ENCODE measurements at places on chromosomes 11 and 22. TPM values are rescaled to one million over a fixed set of nuclear protein-coding genes. Genes with fewer than 3 reads are reported as not detected.

- peaks cover 21% of the 10 kb centered on the region for H3K4me1 ChIP-seq
- H3K27ac ChIP-seq, result no peak overlapping the region
- DNase-seq, result no peak
- H3K36me3 ChIP-seq, result peaks cover under 1% of the 10 kb centered on the region
- H3K4me3 ChIP-seq, result no peak overlapping the region
Measured at GRCh38 chr11:473962-474785, 24.1 kb downstream of the PTDSS2 start.

- H3K27me3 ChIP-seq, result no peaks in the 10 kb centered on the region
- peaks cover 21% of the 10 kb centered on the region for H3K36me3 ChIP-seq
- DNase-seq, result no peak
- no peak overlapping the region for H3K4me3 ChIP-seq
- peaks cover 13% of the 10 kb centered on the region for H3K4me1 ChIP-seq
Measured at GRCh38 chr22:38126928-38127668, 16.6 kb upstream of the BAIAP2L2 start.

GRCh38 chr11:32015427-32015826, 75.4 kb upstream of the RCN1 start:
- DNase-seq, result no peak
- H3K4me1 ChIP-seq, result no peaks in the 10 kb centered on the region
- H3K27ac ChIP-seq, result no peak overlapping the region
- no peak overlapping the region for H3K4me3 ChIP-seq

ANKK1 gene
- total RNA-seq, result not detected

IL18 gene
- total RNA-seq, result 1.6 TPM

DNA sequence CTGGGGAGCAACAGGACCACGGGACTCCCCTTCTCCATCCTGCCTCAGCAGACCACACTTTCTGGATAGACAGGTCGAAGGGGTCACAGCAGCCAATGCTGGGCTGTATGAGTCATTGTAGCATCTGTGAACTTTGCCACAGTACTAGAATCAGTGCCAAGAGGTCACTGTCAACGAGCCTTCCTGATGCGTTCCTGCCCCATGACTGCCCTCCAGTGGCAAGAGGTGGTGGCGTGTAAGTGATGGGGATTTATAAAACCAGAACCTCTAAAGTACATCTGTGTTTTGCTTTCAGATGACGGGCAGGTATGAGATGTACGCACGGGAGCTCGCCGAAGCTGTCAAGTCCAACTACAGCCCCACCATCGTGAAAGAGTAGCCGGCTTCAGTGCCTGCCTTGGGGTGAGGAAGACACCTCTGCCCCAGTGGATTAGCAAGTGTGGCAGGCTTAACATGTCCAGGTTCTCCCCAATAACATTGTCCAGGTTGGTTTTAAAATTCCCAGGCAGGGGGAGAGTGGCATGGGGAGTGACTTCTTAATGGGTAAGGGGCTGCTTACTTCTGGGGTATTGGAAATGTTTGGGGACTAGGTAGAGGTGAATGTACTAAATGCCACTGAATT, 29.4 kb downstream of the GUCD1 start:
- H3K4me3 ChIP-seq, result no peak overlapping the region
- H3K27ac ChIP-seq, result peak overlapping the region; percentile 33
- no peaks in the 10 kb centered on the region for H3K36me3 ChIP-seq

DNA sequence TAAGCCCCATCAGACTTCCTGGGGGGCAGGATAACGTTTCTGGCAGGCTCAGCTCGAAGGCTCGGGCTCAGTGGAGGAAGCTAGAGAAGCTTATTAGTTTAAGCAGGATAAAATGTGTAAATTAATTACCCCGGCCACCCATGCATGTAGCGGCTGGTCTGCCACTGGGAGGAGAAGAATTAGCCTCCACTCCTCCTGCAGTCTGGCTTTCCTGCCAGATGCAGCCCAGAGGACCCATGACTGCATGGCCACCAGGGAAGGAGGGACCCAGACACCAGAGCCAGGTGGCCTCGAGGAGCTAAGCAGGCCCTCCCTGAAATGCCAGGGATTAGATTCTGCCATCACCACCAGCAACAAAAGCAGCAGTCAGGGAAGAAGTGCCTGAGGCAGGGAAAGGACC, 32.3 kb downstream of the TRIM29 start:
- H3K27ac ChIP-seq, result no peak overlapping the region
- H3K36me3 ChIP-seq, result no peaks in the 10 kb centered on the region
- H3K4me1 ChIP-seq, result no peaks in the 10 kb centered on the region
- DNase-seq, result no peak

- peaks cover 19% of the 10 kb centered on the region for H3K36me3 ChIP-seq
- H3K4me3 ChIP-seq, result no peak overlapping the region
- DNase-seq, result no peak
- H3K27ac ChIP-seq, result no peak overlapping the region
- H3K27me3 ChIP-seq, result peaks cover 15% of the 10 kb centered on the region
- H3K4me1 ChIP-seq, result no peaks in the 10 kb centered on the region
Measured at GRCh38 chr11:117781627-117782026, 15.4 kb downstream of the DSCAML1 start.

IFTAP gene
- 50.1 TPM for total RNA-seq

DNA sequence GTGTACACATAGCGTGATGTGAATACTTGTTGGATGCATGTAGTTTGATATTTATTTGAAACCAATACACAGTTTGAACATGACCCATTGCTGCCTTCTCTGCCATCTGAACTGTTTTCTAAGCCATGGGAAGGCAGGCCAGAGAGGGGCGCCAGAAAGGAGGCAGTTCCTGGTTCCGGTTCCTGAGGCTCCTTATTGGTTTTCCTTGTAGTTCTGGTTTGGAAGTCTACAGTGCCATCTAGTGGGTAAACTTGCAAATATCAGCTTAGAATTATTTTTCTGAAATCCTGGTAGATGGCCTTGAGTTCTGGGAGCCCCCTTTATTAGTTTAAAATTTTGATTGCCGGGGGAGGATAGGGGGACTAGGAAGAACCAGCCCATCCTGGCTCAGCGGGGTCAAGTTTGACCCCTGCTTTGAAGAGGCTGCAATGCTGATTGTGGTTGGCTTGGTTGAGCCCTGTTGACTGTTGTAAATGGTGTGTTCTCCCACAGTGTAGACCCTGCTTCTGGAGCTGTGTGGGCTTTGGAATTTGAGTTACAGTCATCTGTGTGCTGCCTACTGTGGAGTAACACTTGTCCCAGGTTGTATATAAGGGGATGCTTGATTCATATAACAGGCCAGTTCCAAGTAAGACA, 48.4 kb downstream of the GRAMD1B start:
- DNase-seq, result no peak
- H3K36me3 ChIP-seq, result peaks cover 6% of the 10 kb centered on the region
- peaks cover 38% of the 10 kb centered on the region for H3K4me1 ChIP-seq
- no peak overlapping the region for H3K27ac ChIP-seq

- H3K4me1 ChIP-seq, result peaks cover 64% of the 10 kb centered on the region
- peak overlapping the region; percentile 55 for H3K27ac ChIP-seq
- DNase-seq, result no peak
- peak overlapping the region; percentile 10 for H3K4me3 ChIP-seq
- H3K36me3 ChIP-seq, result peaks cover 6% of the 10 kb centered on the region
Measured at GRCh38 chr22:40593460-40594273, 42.9 kb downstream of the MRTFA start.

DNA sequence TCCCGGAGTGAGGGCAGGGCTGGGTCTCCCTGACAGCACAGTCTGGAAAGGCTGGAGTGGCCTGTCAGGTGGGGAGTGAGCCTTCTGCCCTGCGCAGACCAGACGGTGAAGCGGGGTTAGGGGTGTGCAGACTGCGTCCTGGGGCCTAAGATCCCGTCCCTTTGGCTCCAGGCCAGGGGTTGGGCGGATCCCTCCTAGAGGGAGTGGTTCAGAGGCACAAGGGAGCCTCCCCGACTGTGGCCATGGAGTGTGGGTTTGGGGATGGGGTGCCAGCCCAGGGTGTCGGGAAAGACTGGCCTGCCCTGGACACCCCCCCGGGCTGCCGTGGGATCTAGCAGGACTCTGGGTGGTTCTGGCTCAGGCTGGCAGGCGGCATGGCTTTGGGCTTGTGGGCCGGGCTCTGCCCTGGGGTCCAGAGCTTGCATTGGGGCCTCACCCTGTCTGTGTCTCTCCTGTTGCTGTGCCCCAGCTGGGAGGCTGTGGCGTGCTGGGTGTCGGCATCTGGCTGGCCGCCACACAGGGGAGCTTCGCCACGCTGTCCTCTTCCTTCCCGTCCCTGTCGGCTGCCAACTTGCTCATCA, 19.5 kb downstream of the TSPAN4 start:
- peaks cover 44% of the 10 kb centered on the region for H3K36me3 ChIP-seq
- no peaks in the 10 kb centered on the region for H3K27me3 ChIP-seq
- no peak overlapping the region for H3K4me3 ChIP-seq
- H3K4me1 ChIP-seq, result peaks cover 34% of the 10 kb centered on the region
- peak; percentile 51 for DNase-seq
- H3K27ac ChIP-seq, result peak overlapping the region; percentile 5

DNA sequence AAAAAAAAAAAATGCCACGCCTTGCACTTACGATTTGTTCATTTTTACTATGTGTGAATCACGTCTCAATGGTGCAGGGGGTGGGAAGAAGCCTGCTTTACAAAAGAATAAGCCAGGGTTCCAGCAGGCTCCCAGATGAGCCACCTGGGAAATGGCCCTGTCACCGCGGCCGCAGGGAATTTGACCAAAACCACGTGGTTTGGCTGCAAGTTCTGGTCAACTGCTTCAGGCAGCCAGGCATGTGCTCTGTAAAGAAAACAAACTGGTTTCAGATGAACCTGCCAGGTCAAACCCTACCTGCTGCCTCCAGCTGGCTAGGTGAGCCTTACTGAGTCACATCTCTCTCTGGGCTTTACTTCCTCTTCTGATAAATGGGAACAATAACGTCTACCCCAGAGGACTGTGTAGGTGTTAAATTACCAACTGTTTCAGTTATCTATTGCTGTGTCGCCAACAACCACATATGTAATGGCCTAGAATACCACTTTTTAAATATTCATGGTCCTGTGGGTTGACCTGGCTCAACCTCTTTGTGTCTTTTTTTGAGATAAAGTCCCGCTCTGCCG, 30.5 kb upstream of the GCAT start:
- no peak overlapping the region for H3K4me3 ChIP-seq
- H3K4me1 ChIP-seq, result peaks cover 23% of the 10 kb centered on the region
- no peaks in the 10 kb centered on the region for H3K27me3 ChIP-seq

DNA sequence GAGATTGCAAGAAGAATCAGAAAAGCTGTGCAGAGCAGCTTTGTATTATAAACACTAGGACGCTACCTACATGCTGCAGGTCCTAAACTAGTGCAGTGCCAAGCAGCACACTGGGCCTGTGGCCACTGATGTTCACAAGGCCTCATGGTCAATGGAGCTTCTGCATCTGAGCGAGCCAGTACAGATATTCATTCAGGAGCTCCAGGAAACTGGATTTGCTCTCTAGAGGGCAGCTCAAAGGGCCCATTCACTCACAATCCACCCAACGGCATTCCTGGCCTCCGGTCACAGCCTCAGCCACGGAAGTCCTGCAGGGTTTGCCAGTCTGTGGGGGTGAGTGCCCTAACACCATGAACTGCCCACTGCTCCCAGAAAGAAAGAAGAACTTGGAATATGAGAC, 5.8 kb upstream of the TBC1D10A start:
- no peaks in the 10 kb centered on the region for H3K27me3 ChIP-seq
- no peak overlapping the region for H3K27ac ChIP-seq
- no peak overlapping the region for H3K4me3 ChIP-seq
- peaks cover 72% of the 10 kb centered on the region for H3K36me3 ChIP-seq

DNA sequence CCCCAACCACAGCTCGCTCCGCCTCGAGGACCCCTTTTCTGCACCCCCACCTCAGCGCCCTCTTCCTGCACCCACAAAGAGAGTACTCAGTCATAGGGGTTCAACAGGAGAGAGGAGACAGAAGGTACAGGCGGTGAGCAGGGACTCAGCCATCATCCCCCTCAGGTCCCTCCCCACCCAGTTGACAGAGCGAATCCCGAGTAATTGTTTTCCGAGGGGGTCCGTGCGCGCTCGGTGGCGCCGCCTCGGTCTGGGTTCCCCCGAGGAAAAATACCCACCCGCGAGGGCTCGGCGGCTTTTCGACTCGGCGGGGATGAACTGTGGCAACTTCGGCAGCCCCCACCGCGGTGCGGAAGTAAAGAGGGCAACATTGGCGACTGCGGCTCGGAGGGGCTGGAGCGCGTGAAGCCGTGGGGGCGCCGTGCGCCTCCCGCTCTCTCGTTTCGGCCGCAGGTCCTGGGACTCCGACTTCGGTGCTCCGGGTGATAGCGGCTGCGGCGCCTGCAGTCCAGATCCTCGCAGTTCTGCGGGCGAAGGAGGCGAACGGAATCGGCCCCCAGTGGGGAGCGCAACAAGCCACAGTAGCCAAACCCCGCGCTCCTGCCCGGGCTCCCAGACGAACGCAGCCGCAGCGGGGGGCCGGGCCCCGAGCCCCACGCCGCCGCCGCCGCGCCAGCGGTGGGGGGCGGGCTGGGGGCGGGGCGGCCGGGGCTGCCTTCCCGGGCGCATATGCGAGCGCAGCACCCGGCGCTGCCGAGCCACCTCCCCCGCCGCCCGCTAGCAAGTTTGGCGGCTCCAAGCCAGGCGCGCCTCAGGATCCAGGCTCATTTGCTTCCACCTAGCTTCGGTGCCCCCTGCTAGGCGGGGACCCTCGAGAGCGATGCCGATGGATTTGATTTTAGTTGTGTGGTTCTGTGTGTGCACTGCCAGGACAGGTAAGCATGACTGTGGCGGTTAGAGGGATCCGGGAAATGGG, at the start of gene NELL1:
Gene NELL1, plus strand, starts transcription at position 743 of the 976 bp plus-strand sequence.
- no peaks in the 10 kb centered on the region for H3K36me3 ChIP-seq
- H3K4me3 ChIP-seq, result peak within 1 kb of the TSS; percentile 57
- DNase-seq, result no peak
- H3K4me1 ChIP-seq, result peaks cover 24% of the 10 kb centered on the region
- peaks cover 100% of the 10 kb centered on the region for H3K27me3 ChIP-seq

GRCh38 chr11:78190374-78190773, 1.7 kb downstream of the USP35 start:
- no peaks in the 10 kb centered on the region for H3K36me3 ChIP-seq
- no peak overlapping the region for H3K27ac ChIP-seq
- peaks cover 67% of the 10 kb centered on the region for H3K4me1 ChIP-seq
- no peak overlapping the region for H3K4me3 ChIP-seq
- DNase-seq, result no peak

- no peak for DNase-seq
- H3K4me3 ChIP-seq, result no peak overlapping the region
- no peaks in the 10 kb centered on the region for H3K36me3 ChIP-seq
- H3K27me3 ChIP-seq, result no peaks in the 10 kb centered on the region
- peak overlapping the region; percentile 75 for H3K27ac ChIP-seq
- H3K4me1 ChIP-seq, result peaks cover 41% of the 10 kb centered on the region
Measured at GRCh38 chr11:123562158-123562557, 92.3 kb downstream of the SCN3B start.

TLCD5 gene
- total RNA-seq, result 9.7 TPM

All from left ventricle myocardium inferior (tissue), 1 donor.